PC-3 (cell line): ENCODE measurements at places on chromosomes 2 and 18. TPM values are rescaled to one million over a fixed set of nuclear protein-coding genes. Genes with fewer than 3 reads are reported as not detected.

Gene G6PC2
- not detected in 2 replicates for total RNA-seq

Gene AKAIN1
- total RNA-seq, result not detected in 2 replicates

Gene FEV
- total RNA-seq, result 0.07 TPM in 1 of 2 replicates, not detected in the other

GRCh38 chr2:199973703-199974102, 18.3 kb downstream of the MAIP1 start:
- DNase-seq, result peak; percentile 50

DNA sequence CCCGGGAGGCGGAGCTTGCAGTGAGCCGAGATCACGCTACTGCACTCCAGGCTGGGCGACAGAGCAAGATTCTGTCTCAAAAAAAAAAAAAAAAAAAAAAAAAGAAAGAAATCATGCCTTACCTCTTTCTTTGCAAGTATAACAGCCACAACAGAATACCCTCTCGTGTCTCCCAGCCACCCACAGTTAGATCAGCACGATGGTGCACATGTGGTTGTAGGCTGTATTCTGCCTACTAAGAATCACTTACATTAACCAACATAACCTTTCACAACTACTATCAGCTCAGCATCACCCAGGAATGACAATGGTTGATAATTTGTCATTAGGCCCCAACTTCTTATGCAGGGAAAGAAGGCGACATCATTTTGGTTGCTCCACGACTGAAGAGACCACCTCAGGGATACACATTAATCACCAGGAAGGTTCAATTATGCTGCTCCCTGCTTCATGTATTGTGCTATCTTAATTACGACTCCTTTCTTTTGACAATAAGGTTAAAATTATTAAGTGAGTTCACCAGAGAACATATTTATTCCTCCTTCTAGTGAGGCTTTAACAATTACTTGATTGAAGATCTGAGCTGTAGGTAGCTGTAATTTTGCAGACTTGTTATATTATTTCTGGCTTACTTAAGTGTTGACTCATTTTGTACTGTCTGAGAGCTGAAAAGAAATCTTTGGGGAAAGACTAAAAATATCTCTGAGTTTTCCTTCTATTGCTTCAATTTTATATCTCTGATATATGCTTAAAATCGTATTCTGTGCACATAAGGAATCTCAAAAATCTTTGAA, 120.1 kb downstream of the LRP1B start:
- DNase-seq, result no peak

GRCh38 chr18:67794521-67794920, 278.0 kb upstream of the DSEL start:
- no peak for DNase-seq

GRCh38 chr2:16978301-16978700, 312.7 kb upstream of the CYRIA start:
- DNase-seq, result no peak

GRCh38 chr2:240538031-240538780, 19.6 kb downstream of the ANKMY1 start:
- no peak for DNase-seq

DNA sequence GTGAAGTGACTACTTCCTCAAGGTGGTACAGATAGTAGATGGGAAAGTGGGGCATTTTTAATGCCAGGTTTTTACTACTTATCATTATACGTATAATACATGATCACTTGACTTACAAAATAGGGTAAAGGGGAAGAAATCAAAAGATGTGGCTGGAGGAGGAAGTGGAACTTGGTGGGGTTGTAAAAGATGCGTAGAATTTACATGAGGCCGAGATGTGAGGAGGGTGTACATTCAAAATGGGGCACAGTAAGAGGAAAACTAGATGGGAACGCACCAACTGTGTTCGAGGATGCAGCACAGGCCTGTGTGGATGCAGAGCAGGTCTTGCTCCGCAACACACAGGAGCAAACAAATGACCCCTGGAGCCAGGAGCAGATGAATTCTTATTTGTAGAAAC, 403.3 kb downstream of the TXNL1 start:
- DNase-seq, result no peak
